ENCODE measurements at places on chromosomes 16 and 17.

- no peak for DNase-seq
These were observed 6.1 kb upstream of the TBX2 start for GRCh38 chr17:61393550-61393903.

- no peak for DNase-seq
These were observed 19.2 kb downstream of the RAI1 start for GRCh38 chr17:17700251-17700969.

GRCh38 chr17:28675980-28676379 lies 14.0 kb downstream of the SUPT6H start:
- DNase-seq, result no peak

- DNase-seq, result no peak
These were observed 32.2 kb downstream of the BAHCC1 start for GRCh38 chr17:81427173-81428120.

DNA sequence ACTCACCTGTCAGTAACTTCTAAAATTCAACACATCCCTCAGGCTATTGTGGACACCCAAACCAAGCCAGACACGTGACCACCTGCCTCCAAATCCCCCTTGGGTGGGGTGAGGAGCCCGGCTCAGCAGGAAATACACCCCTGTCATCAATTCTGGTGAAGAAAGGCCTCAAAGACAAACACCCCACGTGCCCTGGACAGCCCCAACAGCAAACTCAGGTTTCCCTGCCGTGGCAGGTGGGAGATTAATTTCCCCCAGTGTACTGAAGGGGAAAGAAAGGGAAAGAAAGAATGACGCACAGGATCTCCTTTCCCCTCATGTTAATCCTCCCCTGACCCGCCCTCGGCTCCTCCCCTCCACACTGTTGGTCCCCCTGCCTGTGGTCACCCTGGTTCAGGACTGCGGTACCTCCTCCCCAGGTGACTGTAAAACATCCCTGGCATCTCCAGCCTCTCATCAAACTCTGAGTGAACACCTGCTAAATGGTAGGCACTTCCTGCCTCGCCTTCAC lies 98.3 kb downstream of the ZNF423 start:
- DNase-seq, result no peak

GRCh38 chr16:87200637-87201036 lies 116.6 kb downstream of the C16orf95 start:
- DNase-seq, result no peak
